ENCODE measurements at places on chromosomes 2 and 18. TPM values are rescaled to one million over a fixed set of nuclear protein-coding genes. Genes with fewer than 3 reads are reported as not detected.

The ARHGAP25 gene
- polyA plus RNA-seq = not detected

The HDAC4 gene
- 3.9 TPM for polyA plus RNA-seq

DNA sequence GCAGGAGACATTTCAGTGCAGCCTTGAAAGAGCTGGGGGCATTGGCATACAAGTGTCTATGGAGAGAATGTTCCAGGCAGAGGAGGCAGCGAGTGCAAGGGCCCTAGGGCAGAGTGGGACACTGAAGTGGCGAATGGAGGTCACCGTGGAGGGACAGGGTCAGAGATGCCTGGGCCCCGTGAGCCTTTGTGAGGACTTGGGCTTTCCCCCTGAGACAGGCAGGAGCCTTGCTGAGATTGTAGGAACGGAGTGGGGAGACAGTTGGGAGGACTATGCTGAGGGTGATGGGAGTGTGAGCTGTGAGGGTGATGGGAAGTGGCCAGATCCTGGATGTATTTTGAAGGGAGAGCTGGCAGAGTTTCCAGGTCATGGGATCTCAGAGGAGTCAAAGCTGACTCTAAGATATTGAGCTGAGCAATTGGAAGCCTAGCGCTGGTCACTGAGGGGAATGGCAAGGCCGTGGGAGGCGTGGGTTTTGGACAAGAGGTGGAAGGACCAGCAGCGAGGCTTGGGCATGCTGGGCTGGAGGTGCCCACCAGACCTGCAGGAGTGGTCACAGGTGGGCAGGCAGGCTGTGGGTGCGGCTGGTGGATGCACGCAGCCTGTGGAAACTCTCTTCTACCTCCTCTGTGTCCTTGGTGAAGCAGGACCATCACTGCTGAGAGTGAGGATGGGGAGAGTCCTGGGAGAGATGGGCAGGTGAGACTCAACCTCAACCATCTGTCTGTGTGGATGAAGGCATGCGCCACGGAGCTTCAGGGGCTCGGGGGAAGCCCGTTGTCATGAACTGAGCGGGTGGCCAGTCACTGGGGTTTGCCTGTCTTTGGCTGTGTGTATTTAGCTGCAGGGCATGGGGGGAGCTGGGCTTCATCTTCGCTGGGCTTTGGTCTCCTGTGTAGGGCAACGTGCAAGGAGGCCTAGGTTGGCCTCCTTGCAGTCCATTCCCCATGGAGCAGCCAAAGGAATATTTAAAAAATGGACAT, 241.2 kb upstream of the HS6ST1 start:
- DNase-seq = no peak

The L3MBTL4 gene
- 0.02 TPM for polyA plus RNA-seq

The CHRNG gene
- not detected for polyA plus RNA-seq

- DNase-seq = no peak
Measured at GRCh38 chr2:237557633-237558015, 8.8 kb upstream of the PRLH start.

GRCh38 chr2:50957896-50958295, 74.0 kb downstream of the NRXN1 start:
- DNase-seq = no peak

The RNF144A gene
- polyA plus RNA-seq = 17.3 TPM

GRCh38 chr2:206792645-206793044, 27.2 kb downstream of the FASTKD2 start:
- no peak for DNase-seq

DNA sequence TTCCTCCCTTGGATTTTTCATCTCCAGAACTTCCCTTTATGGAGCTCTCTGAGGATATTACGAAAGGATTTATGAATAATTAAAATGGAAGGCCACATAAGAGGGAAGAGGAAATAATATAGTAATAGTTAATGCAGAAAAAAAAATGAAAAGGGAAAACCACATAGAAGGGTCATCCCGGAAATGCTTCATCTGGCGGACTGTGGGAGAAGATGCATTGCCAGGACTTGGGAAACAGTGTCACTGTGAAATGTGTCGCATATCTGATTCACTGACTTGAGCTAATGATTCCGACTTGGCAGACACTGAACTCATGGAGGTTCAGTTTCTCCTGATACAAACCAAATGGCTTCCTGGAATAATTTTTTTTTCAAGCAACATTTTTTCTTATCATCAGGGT, 129.9 kb upstream of the RMP24 start:
- no peak for DNase-seq

The HDHD2 gene
- 10.5 TPM for polyA plus RNA-seq

GRCh38 chr18:12015416-12016062, 34.2 kb downstream of the IMPA2 start:
- no peak for DNase-seq

GRCh38 chr2:650343-651310, 26.6 kb downstream of the TMEM18 start:
- DNase-seq = no peak

The POTEI gene
- polyA plus RNA-seq = not detected

DNA sequence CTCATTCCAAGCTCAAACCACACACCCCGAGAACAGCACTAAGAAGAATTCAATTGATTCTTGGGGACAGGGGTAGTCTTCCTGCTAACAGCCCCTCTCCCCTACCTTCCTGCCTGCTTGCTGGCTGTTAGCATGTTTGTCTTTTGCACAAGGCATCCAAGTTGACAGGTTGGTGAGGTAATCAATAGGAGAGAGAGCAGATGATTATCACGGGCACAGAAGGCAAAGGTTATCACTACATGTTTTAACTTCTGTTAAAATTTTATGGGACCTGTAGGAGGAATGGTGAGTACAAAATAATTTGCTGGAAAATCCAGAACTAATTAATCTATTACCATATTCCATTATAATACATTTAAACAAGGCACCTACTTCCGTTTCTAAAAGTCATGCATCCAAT, 442.1 kb upstream of the TCF4 start:
- no peak for DNase-seq

DNA sequence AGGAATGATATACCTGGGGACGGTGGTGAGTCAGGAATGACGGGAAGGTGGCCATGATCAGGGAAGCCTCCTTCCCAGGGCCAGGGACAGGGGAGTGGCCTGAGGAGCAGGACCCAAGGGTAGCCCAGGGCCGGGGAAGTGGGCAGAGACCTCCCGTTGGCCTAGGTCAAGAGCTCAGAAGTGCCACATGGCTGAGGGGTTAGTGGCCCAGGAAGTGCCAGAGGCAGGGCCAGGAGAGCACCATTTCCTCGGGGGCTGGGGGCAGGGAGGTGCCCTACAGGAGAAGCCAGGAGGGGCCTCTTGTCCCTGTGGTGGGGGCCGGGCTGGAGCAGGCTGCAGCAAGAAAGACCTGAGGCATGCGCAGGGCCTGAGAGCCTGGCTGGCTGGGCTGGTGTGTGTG, 152.3 kb upstream of the ZSWIM2 start:
- DNase-seq = no peak

DNA sequence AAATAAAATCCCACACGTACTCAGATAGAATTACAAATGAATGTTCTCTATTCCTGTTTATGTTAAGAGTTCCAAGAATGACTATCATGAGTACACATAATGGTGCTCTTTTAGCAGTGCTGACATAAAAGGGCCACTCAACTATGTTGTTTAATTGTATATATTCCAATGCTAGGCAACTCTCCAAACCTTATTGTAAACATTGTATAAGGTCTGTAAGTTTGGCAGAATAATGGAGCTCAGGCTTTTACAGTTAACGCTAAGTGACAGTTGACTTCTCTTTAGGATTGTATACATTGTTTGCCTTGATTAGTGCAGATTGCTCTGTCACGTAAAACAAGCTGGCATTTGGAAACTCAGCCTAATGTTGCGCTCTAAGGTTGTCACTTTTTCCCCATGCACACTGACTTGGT, 20.8 kb downstream of the RBMS1 start:
- no peak for DNase-seq

- no peak for DNase-seq
Measured at GRCh38 chr18:63177919-63178821, 141.4 kb downstream of the BCL2 start.

GRCh38 chr2:69975853-69976462, 14.5 kb upstream of the ASPRV1 start:
- no peak for DNase-seq

The TANC1 gene
- polyA plus RNA-seq = 19.2 TPM

DNA sequence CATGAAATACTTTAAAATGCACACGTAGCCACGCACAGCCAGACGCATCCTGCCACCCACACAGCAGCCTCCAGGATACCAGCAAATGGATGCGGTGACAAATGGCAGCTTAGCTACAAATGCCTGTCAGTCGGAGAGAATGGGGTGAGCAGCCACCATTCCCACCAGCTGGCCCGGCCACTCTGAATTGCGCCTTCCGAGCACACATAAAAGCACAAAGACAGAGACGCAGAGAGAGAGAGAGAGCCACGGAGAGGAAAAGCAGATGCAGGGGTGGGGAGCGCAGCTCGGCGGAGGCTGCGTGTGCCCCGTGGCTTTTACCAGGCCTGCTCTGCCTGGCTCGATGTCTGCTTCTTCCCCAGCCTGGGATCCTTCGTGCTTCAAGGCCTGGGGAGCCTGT, 4.1 kb downstream of the INHBB start:
- no peak for DNase-seq

The SCLY gene
- polyA plus RNA-seq = 19.1 TPM

DNA sequence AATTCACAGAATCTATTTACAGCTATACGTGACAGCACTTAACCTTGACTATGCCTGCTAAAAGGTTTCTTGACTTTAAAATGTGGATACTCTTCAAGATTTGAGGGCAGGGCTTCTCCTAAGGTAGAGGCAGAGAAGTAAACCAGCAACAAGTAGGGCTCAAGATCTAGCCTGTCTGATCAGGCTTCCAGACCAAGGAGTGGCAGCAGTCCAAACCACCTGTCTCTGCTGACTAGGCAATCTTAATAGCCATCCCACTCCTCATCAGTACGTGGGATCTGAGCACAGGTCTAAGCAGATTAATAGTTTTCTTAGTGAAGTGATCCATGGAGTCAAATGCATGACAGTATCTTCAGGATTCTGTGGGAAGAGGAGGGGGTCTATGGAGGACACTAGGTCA, 100.4 kb downstream of the GPD2 start:
- DNase-seq = no peak

- no peak for DNase-seq
Measured at GRCh38 chr2:105104208-105104731, 66.4 kb downstream of the MRPS9 start.

DNA sequence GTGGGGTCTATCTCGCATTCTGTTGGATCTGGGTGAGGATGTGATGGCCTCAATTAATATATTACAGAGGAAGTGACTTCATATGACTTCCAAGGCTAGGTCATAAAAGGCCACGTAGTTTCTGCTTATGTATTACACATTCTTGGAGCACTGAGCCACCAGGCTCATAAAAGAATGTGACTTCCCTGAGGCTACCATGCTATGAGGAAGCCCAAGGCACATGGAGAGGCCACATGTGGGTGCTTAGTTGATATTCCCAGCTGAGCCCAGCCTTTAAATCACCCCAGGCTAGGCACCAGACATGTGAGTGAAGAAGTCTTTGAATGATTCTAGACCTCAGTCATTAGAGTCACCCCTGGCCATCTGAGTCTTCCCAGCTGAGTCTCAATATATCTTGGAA, 13.3 kb upstream of the REEP1 start:
- DNase-seq = no peak

DNA sequence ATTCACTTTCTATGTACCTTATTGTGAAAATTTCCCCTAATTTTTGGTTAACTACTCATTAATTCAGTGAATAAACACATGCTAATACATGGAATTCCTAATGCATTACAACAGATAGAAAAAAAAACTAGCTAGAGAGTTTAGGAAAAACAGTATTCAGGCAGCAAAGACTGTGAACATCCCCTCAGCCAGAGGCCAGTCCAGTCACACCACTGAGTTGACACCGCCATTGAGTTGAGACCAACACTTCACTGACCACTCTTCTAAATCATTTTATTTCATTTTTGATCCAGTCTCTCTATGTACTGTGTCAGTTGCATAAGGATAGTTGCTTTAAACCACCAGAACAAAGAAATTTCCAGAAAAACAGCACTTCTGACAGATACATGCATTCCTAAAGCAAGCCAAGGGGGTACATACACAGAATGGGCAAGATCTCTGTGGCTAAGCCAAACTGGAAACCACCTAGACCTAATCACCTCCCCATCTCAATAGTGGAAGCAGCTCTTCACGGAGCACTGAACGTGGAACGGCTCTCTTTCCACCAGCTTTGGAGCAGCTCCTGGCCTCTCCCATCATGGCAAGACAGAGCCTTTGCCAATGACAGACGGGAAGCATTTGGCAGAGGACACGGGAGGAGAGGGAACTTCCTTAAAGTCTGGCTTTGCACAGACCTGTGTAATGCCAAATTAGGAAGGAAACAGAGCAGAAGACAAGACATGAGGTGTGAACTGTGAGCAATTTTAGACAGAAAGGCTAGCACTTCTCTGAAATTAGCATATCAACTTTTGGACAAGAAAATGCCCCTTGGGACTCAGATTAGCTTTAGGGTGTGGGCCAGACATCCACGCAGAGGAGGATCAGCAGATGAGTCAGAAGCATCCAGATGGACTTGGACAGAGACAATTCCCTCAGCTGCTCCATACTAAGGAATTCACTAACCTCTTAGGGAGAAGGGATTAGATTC, 36.4 kb downstream of the CACNB4 start:
- DNase-seq = no peak

The TACR1 gene
- polyA plus RNA-seq = not detected

- peak; percentile 64 for DNase-seq
Measured at GRCh38 chr18:49071778-49072177, 121.0 kb upstream of the SMAD7 start.

GRCh38 chr18:31371989-31372388, 4.6 kb upstream of the DSG4 start:
- no peak for DNase-seq

DNA sequence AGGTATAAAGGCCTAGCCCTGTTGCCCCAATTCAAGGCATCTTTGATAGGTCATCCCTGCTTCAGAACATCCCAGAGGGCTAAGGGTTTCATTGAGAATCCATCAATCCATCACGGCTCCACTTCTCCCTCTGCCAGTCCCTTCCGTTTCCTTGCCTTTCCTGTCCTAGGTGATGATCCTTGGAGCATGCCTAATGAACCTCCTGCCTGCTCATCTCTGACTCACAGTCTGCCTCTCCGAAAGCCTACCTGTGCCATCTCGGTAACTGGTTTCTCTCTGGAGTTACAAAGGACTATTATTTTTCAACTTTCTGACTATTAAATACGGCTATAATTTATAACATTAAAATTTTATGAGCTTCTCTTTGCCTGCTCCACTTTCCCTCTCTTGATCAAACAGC, 36.7 kb upstream of the OSBPL6 start:
- DNase-seq = no peak
